ENCODE measurements at places on chromosomes 13 and 19.

DNA sequence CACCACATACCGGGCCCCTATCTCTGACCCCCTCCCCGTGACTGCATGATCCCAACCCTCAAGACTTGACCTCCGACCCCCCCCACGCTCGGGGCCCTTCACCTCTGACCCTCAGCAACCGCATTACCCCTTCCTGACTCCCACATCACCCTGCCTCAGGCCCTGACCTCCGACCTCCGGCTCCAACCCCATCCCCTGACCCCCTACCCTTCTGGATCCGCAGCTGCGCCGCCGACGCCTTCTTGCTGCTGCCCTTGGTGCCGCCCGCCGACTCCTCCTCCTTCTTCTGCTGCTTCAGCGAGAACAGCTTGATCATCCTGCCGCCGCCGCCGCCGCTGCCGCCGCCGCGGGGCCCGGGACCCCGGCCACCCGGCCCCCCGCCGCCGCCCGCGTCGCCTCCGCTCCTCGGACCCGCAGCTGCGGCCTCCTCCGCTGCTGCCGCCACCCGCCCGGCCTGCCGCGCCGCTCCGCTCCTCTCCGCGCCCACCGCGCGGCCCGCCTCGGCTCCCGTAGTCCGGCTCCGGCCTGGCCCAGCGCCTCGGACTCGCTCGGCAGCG lies at the start of gene UBE2M:
Gene UBE2M (minus strand): TSS at position 546 of the 557 bp plus-strand sequence. CDS start 230 bp downstream, at position 316.
- peak; percentile 12 for DNase-seq

GRCh38 chr19:41928221-41928683 lies at the start of gene ERFL:
Gene ERFL, minus strand, starts transcription at chr19:41928449. Its CDS starts 15,530 bp downstream, at chr19:41912919.
- DNase-seq, result no peak

GRCh38 chr19:46772170-46773017 lies 16.0 kb downstream of the SLC1A5 start:
- DNase-seq, result no peak

GRCh38 chr19:44718441-44719261 lies 19.7 kb downstream of the CEACAM16 start:
- no peak for DNase-seq

DNA sequence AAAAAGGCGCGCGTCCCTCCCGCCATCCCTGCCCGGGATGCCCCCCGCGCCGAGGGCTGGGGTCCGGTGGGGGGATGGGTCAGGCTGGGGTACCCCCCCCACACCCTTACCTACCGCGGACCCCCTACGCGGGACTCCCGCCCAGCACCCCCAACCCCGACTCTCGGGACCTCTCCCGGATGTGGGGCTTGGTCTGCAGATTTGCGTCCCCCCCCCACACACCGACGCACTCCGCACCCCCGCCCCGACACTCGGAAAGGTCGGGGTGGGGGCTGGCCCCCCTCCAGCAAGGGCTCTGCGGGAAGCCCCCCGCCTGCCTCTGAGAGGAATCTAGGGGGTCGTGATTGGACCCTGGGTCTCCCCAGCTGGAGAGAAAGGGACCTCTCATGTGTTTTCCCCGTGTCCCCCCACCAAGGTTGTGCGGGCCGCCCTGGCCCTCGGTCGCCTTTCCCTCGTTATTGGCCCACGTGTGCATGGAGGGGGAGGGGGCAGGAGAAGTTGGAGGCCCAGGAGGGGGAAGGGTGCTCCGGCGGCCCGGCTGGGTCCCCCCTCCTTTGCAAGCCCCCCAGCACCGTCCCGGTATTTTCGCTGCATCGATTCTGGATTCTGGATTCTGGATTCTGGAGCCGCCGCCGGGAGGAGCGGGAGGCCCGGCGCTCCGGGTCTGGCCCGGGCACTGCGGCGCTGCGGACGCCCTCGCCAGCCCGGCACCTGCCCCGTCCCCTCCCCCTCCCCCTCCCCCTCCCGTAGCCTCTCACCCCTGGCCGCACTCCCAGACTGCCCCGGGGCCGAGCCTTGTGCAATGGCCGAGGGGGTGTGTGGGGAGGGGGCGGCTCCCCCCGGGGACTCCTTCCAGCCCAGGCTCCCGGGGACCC lies 607 bp downstream of the NFIC start:
- DNase-seq, result no peak

DNA sequence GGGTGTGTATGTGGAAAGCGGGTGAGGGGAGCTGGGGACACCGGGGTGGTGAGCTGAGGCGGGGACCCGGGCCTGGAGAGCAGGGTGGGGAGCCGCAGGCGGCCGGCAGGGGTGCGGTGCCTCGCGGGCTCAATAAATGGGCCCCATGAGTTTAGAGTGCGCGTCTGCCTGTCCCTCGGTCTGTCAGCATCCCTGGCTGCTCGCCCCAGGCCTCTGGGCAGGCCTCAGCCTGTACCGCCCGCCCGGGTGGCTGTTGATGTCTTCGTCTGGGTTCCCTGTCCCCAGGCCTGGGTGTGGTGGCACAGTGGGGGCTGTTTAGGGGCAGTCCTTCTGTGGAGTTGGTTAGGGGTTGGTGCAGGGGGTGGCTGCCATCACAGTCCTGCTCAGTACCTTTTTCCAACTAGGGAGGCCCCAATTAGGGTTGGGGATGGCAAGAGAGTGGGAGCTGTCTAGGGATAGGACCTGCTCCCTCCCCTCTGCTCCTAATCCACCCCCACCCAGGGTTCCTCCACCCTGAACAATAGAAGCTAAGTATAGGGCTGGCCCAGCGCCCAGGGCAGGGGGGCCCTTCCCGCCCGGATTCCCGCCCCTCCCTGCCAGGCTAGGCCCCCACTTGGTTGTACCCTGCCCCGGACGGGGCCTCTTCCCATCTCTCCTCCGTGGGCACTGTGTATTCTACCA lies 12.2 kb downstream of the CIC start:
- DNase-seq, result no peak

- DNase-seq, result no peak
Observed at GRCh38 chr19:58491393-58491792, 15.2 kb downstream of the ZNF446 start.

DNA sequence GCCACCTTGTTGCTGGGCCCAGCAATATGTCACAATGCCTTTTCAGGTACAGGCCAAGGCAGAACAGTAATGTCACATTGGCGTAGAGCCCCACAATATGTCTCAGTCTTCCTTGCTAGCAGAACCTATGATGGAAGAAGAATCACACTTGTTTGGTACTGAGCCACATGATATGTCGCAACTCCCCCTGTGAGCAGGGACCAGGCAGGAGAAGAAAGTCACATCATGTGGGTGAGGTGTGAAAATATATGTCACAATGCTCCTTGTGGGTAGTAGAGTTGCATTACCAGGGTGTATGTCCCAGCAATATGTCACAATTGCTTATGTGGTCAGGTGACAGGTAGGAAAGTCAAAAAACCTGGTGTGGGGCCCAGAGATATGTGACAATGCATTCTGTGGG lies 7.1 kb upstream of the ZNF91 start:
- no peak for DNase-seq

- no peak for DNase-seq
Observed at GRCh38 chr13:84536906-84537305, 654.6 kb upstream of the SLITRK1 start.

- DNase-seq, result no peak
Observed at GRCh38 chr13:24777171-24777570, 13.2 kb downstream of the RNF17 start.

DNA sequence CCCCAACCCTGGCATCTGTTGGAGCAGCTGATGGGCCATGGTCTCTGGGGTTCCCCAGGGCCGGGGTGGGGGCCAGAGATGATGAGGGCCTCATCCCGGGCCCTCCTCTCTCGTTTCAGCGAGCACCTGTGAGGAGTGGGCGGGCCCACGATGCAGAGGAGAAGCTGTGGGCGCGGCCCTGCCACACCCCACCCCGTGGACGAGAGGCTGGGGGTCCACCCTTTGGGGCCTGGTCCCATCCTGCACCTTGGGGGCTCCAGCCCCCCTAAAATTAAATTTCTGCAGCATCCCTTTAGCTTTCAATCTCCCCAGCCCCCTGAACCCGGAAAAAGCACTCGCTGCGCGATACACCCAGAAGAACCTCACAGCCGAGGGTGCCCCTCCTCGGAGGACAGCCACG lies 5.6 kb downstream of the HMG20B start:
- no peak for DNase-seq

DNA sequence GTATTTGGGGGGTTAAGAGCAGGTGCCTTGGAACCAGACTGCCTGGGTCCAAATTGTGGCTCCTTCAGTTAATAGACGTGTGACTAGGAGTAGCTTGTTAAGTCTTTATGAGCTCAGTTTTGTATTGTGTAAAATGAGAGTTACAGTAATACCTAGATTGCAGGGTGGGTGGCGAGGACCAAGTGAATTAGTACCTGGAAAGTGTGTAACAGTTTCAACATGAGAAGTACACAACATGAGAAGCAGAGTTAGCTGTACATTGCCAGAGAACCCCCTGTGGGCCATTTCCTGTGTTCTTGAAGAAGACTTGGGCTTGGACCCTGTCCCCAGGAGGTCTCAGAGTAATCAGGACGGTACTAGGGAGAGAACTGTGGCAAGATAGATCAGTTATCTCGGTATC lies 36.8 kb downstream of the PPP2R1A start:
- no peak for DNase-seq

Measured in stromal cell of bone marrow (primary cell).